Liver (tissue), 10 donors: ENCODE measurements at places on chromosomes 12 and 14. TPM values are rescaled to one million over a fixed set of nuclear protein-coding genes. Genes with fewer than 3 reads are reported as not detected.
A peak's percentile ranks its signal among the peaks of the same experiment; 100 is the strongest.

- H3K27ac ChIP-seq, result no peak overlapping the region
- H3K4me1 ChIP-seq, result peaks cover 27% of the 10 kb centered on the region
- H3K27me3 ChIP-seq, result no peaks in the 10 kb centered on the region
- H3K36me3 ChIP-seq, result peaks cover 54% of the 10 kb centered on the region
- no peak for DNase-seq
- H3K4me3 ChIP-seq, result no peak overlapping the region
Measured at GRCh38 chr12:109203480-109203879, 87.1 kb downstream of the ACACB start.

DNA sequence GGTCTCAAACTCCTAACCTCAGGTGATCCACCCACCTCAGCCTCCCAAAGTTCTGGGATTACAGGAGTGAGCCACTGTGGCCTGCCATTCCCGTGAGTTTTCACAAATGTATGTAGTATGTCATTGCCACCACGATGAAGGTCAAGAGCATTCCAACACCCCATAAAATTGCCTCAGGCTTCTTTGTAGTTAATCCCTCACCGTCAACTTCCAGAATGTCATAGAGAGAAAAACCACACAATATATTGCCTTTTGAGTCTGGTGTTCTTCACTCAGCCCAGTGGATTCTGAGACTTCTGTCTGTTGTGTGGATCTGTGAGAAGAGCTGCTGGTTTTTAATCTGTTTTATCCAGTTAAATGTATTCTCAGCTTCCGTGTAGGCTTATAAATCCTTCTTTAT is 12.6 kb upstream of the CFAP251 start:
- DNase-seq, result no peak
- no peak overlapping the region for H3K4me3 ChIP-seq
- H3K27me3 ChIP-seq, result no peaks in the 10 kb centered on the region
- H3K4me1 ChIP-seq, result no peaks in the 10 kb centered on the region
- peaks cover 54% of the 10 kb centered on the region for H3K36me3 ChIP-seq
- no peak overlapping the region for H3K27ac ChIP-seq

ZNF605 gene
- total RNA-seq, result 3.6 TPM

DNA sequence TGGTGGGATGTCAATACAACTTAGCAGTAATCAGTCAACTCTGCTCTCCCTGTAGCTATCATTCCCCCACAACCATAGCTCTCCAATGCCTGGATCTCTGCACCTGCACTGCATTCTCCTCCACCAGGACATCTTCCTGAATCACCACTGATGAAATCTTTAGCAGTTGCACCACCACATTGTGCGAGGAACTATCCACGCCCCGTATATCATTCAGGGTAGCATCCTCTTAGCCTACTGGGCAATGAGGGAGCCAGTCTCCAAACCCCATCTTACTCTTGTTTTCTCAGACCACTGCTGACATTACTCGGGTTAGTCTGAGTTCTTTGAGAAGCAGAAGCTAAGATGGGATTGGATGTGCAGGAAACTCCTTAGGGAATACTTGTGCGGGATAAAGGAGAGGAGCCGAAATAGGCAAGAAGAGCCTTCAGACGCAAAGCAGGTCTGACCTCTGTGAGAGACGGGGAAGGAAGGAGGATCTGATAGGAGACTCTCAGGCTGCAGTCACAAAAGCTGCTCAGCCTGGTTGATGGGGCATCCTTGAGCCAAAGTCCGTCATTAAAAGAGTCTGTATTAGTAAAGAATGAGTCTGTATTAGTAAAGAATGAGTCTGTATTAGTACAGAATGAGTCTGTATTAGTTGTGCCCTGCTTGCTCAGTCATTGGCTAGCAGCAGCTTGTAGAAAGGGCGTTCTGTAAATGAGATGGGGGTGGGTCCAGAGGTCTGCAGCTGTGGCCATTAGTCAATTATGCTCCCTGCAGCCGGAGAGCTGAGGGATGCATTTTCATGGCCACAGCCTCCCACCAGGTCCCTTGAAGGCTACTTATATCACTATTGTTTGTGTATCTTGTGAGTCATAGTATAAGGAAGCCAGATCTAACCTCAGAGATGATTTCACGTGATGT is 49.6 kb upstream of the RASSF3 start:
- H3K27me3 ChIP-seq, result no peaks in the 10 kb centered on the region
- no peaks in the 10 kb centered on the region for H3K4me1 ChIP-seq
- no peaks in the 10 kb centered on the region for H3K36me3 ChIP-seq
- no peak for DNase-seq

GRCh38 chr12:125652681-125653080 is 587.4 kb downstream of the AACS start:
- no peaks in the 10 kb centered on the region for H3K27me3 ChIP-seq
- no peak for DNase-seq
- H3K27ac ChIP-seq, result no peak overlapping the region

DNA sequence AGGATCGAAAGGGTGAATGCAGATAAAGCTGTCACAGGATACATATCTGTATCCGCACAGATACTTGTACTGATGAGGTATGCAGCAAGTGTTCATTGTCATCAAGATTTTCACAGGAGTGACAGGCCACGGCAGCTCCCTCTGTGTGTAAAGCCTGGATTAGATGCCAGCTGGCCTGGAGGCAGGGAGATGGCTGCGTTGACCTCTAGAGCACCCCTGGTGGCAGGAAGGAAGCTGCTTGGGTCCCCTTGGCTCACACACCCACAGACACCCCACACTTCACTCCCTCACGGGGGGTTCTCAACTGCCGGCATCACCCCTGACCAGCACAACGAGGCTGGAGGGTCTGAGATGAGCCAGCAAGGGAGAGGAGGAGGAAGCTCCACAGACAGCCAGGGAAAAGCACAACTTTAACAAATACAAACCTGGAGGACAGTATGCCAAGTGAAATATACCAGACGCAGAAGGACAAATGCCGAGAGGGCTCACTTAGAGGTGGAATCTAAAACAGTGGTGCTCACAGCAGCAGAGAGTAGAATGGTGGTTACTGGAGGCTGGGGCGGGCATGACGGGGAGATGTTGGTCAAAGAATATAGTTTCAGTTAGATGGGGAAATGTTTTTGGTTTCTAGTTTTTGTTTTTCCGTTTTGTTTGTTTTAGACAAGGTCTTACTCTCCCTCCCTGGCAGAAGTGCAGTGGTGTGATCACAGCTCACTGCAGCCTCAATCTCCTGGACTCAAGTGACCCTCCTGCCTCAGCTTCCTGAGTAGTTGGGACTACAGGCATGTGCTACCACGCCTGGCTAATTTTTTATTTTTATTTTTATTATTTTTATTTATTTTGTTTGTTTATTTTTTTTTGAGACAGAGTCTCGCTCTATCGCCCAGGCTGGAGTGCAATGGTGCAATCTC is 45.7 kb downstream of the TEAD4 start:
- no peaks in the 10 kb centered on the region for H3K4me1 ChIP-seq
- no peak overlapping the region for H3K4me3 ChIP-seq
- no peak for DNase-seq
- H3K27me3 ChIP-seq, result no peaks in the 10 kb centered on the region

- no peak overlapping the region for H3K27ac ChIP-seq
- H3K4me1 ChIP-seq, result no peaks in the 10 kb centered on the region
- no peak for DNase-seq
- H3K36me3 ChIP-seq, result peaks cover 28% of the 10 kb centered on the region
- no peak overlapping the region for H3K4me3 ChIP-seq
Measured at GRCh38 chr12:109813810-109814416, 19.3 kb downstream of the TRPV4 start.

- H3K27me3 ChIP-seq, result no peaks in the 10 kb centered on the region
- H3K27ac ChIP-seq, result no peak overlapping the region
- H3K4me1 ChIP-seq, result no peaks in the 10 kb centered on the region
- H3K36me3 ChIP-seq, result no peaks in the 10 kb centered on the region
Measured at GRCh38 chr12:22865822-22866221, 240.9 kb downstream of the ETNK1 start.

DNA sequence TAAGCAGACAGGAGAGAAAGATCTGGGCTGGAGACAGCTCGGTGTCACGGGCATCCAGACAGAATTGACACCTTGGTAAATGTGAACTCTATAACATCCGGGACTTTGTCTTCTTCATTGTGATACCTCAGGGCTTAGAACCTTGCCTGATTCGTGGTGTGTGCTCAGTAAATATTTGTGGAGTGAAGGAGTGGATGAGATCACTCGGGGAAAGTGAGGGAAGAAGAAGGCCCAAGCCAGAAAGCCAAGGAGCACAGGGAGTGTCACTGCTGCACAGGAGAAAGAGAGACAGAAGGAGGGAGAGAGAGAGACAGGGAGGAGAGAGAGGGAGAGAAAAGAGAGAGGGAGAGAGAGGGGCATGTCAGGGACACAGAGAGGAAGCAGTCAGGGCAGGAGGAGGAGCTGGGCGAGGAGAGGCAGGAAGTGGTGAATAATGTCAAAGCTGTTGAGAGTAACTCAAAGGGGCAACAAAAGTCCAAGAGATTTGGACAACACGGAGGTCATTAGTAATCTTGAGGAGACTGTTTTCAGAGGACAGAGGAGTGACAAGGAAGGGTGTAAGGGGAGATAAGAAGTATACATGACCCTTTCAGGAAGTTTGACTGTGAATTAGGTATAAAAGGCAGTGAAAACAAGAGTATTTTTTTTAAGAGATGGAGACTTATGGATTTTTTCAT is 141.6 kb upstream of the MAX start:
- no peaks in the 10 kb centered on the region for H3K36me3 ChIP-seq
- H3K27me3 ChIP-seq, result no peaks in the 10 kb centered on the region
- no peak overlapping the region for H3K4me3 ChIP-seq
- DNase-seq, result no peak
- no peak overlapping the region for H3K27ac ChIP-seq
- H3K4me1 ChIP-seq, result no peaks in the 10 kb centered on the region

DNA sequence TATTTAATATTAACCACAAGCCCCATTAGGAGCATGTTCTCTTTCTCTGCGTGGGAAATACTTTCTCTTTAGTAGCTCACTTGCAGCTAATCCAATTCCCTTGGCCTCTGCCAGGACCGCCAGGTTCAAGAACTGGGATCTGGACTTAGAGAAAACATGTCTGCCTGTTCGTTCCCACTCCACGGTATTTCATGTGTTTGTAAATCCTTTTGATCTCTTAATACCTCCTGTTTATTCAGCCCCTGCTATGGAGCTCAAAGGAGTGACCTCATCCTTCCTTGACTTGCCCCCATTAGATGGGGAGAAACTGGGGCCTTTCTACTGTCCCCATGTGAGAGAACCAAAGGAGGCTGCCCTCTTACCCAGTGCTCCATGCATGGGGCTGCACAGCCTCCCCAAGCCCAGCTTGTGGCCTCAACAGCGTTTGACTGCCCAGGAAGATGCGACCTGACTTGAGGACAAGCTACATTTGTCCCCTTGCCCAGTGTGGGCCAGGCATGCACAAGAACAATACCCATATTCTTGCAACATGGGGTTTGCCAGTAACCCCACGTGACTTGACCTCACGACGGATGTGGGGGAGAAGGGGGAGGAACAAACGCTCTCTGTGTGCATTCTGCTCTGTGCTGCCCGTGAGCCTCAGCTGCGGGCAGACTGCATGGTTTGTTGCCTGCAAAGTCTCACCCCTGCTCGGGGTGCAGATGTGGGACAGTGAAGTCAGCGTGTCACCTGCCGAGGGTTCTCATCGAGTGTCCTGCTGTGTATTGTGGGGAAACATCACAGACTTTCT is 30.3 kb downstream of the CD9 start:
- peaks cover 9% of the 10 kb centered on the region for H3K36me3 ChIP-seq
- DNase-seq, result no peak
- no peak overlapping the region for H3K27ac ChIP-seq
- no peaks in the 10 kb centered on the region for H3K27me3 ChIP-seq

DNA sequence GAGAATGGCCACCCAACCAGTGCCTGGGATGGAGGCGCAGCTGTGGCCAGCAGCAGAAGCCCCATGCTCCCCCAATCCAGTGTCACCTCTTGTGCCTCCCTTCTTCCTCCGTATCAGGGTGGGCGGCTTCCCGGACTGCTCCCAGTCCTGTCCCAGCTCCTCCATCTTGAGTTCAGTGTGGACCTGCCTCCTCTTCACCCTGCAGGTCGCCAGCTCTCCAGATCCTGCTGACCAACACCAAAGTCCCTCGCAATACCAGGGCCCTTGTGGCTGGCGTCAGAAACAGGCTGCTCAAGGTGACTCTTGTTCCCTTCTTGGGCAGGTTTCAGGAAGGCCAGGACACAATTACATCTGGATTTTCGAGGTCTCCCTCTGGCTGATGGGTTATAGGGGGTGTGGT is 17.0 kb downstream of the MVK start:
- peaks cover 20% of the 10 kb centered on the region for H3K36me3 ChIP-seq
- no peak for DNase-seq
- no peak overlapping the region for H3K27ac ChIP-seq
- H3K4me1 ChIP-seq, result peaks cover 56% of the 10 kb centered on the region

- peaks cover 6% of the 10 kb centered on the region for H3K4me1 ChIP-seq
- peak overlapping the region; percentile 71 for H3K27ac ChIP-seq
- H3K27me3 ChIP-seq, result no peaks in the 10 kb centered on the region
- H3K4me3 ChIP-seq, result peak overlapping the region; percentile 83
- no peaks in the 10 kb centered on the region for H3K36me3 ChIP-seq
Measured at GRCh38 chr12:101829639-101830366, 956 bp downstream of the GNPTAB start.

DNA sequence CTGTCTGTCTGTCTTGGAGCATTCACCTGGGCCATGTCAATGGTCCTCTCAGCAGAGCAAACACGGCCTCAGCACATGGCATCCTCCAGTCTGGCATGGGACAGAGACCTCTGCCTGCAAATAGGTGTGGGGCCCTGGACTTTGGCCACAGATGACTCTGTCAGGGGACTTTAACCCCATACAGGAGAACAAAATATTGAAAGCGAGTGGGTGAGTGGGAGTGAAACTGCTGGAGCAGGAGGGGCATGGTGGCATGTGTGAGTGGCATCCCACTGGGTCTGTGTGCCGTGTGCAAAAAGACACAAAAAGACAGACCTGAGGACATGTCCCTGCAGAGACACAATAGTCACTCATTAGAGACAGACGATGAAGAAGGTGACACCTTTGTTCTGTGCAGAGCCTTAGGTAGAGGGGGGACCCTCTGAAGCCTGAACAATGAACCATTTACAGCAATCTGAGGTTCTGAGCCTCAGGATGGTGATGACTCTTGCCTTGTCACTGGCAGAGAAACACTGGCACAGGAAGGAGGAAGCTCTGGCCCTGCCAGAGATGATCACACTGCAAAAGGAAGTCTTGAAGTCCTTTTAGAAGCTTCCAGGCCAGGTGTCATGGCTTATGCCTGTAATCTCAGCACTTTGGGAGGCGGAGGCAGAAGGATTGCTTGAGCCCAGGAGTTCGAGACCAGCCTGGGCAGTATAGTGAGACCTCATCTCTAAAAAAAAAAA is 7.5 kb downstream of the LAG3 start:
- no peak overlapping the region for H3K4me3 ChIP-seq
- no peak for DNase-seq
- no peaks in the 10 kb centered on the region for H3K36me3 ChIP-seq

- H3K4me3 ChIP-seq, result no peak overlapping the region
- no peaks in the 10 kb centered on the region for H3K36me3 ChIP-seq
- DNase-seq, result no peak
Measured at GRCh38 chr14:61841145-61841544, 78.9 kb downstream of the SNAPC1 start.

GRCh38 chr12:22738945-22739344 is 114.0 kb downstream of the ETNK1 start:
- H3K4me3 ChIP-seq, result no peak overlapping the region
- H3K27me3 ChIP-seq, result no peaks in the 10 kb centered on the region
- no peaks in the 10 kb centered on the region for H3K36me3 ChIP-seq
